ENCODE measurements at places on chromosomes 2 and 18.

- DNase-seq: no peak
Observed at GRCh38 chr2:69298862-69299261, 88.2 kb downstream of the GFPT1 start.

- no peak for DNase-seq
Observed at GRCh38 chr2:175490360-175490791, 308.9 kb upstream of the ATP5MC3 start.

GRCh38 chr2:5064687-5065086 lies 627.5 kb upstream of the SOX11 start:
- no peak for DNase-seq

- no peak for DNase-seq
Observed at GRCh38 chr18:3139406-3139805, 80.4 kb downstream of the MYOM1 start.

DNA sequence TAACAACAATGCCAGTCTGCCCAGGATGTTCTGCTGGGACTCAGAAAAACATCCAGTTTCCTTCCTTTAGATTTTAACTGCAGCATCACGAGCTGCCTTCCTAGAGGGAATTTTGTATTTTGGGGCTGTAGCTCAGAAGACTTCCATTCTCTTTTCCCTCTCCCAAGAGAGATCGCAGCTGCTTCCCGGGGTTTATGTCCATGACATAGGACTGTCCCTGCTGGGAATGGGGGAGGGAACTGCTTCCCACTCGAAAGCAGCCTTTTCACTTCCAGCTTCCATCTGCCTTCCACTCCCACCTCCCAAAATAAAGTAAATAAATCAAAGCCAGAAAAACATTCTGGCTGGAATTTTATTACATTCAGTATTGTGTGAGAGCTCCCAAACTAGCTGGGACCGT lies 52.4 kb downstream of the LIMS1 start:
- no peak for DNase-seq

DNA sequence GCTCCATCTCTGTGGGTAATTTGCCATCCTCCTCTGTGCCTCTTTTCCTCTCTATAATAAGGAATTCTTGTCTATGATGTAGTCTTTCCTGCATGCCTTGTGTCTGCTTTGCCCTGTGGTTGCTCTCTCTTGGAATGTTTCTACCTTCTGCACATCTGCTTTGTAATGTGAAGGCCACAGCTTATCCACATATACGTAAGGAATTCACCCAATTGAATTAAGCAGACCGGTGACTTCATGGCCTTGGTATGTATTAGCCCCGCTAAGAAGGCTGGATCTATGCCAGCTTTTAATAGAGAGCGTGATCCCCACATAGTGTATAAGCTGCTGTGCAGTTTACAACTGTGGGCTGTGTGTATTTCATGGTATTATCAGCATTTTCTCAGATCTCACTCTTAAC lies 274.7 kb downstream of the RNF144A start:
- DNase-seq: no peak

DNA sequence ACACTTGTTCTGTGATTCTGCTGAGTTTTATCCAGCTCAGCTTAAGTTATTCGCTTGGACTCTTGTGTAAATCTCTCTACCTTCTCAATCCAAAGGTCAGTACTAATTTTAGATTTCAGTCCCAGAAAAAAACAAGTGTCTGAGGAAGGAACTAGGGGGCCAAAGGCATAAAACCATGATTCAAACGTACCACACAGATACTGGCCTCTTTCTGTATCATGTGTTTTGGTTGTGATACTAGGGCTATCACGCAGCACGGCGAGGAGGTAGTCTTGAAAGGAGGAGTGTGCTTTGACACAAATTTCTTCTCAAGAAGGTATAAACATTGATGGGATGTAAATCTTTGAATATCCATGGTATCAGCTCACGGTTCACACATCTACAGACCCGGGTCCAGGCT lies 8.3 kb downstream of the SERPINE2 start:
- DNase-seq: no peak

DNA sequence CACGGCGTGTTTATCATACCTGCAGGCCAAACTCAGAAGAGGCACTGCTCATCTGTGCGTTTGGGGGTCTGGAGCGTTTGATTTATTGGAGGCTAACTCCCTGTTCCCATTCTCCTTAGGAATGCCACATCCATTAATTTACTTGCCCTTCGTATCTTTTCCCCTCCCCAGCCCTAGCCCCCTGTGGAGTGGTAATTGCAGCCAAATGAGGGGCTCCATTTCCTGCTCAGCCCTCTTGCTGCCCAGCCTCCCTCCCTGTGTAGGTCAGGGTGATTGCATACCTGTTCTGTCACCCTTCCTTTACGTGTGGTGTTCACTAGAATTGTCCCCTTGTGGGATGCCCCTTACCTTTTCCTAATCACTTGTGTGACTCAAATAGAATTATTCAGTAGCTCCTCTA lies 120.4 kb downstream of the MAP3K20 start:
- no peak for DNase-seq

GRCh38 chr2:233247744-233248143 lies 3.7 kb upstream of the ATG16L1 start:
- peak; percentile 24 for DNase-seq

DNA sequence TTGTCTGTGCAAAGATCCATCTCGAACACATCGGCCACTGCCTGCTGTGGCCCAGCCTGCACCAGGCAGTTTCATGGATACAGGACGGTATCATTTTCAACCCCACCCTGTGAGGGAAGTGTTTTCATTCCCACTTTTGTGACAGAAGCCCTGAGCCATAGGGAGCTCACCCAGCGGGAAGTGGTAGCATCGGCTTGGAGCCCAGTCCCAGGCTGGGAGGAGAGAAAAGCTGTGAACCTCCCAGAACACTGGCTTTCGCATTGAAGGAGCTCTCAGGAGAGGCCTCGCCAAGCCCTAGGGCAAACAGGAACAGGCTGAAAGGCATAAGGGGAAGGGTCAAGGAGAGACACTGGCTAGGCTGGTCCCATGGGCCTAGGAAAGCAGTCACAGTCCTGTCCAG lies 166.1 kb downstream of the TFCP2L1 start:
- no peak for DNase-seq

DNA sequence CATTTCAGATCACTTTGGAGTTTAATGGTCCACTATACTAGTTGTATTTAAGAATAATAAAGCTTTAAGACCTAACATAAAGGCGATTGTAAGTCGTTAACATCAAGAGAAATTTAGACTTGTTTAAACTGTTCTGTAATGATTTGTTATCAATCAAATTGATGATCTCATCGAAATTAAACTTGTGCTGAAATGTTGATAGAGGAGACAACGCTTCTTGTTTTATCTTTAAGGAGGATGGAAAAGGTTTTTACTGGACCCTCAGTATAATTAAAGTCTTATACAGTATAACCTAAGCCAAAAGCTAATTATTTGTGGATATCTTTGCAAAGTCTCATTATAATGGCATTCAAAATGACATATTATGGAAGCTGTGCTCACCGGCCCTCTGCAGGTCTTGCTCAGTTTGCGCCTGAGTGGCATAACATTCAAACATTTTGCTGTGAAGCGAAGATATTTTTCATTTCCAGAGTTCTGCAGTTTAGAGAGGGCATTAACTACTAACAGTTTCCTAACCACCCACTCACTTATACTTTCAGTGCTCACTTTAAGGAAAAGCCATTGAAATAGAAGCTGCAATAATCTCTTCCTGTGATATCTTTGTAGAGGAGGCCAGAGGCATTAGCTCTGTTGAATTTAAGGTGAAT lies 1.4 kb upstream of the SERTAD2 start:
- DNase-seq: no peak

GRCh38 chr18:44651478-44651877 lies 29.2 kb upstream of the SETBP1 start:
- DNase-seq: no peak

All from stimulated activated CD4-positive, alpha-beta T cell treated with anti-CD3 and anti-CD28 coated beads, Interleukin-1b, Interleukin-23, amount 100 ng/mL, for 4 hours (primary cell).